ENCODE measurements at places on chromosomes 6 and 20. TPM values are rescaled to one million over a fixed set of nuclear protein-coding genes. Genes with fewer than 3 reads are reported as not detected.

DNA sequence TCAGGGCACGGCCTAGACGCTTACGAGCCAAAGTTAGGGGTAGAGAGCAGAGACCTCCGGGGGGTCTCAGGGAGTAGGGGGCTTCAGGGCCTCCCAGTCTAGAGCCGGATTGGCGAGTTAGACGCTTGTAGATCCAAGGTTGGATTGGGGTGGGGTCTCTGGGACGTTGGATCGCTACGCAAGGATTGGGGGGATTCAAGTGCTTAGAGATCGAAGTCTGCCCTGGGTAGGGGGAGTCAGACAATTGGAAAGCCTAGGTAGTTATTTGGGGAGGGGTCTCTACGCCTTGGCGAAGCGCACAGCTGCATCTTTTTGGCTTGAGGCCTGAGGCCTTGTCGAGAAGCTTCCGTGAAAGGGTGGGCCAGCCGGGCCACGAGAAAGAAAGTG, 469 bp downstream of the STX16 start:
- no peak for DNase-seq

- no peak for DNase-seq
Measured at GRCh38 chr6:147678253-147678652, 169.8 kb downstream of the SAMD5 start.

DNA sequence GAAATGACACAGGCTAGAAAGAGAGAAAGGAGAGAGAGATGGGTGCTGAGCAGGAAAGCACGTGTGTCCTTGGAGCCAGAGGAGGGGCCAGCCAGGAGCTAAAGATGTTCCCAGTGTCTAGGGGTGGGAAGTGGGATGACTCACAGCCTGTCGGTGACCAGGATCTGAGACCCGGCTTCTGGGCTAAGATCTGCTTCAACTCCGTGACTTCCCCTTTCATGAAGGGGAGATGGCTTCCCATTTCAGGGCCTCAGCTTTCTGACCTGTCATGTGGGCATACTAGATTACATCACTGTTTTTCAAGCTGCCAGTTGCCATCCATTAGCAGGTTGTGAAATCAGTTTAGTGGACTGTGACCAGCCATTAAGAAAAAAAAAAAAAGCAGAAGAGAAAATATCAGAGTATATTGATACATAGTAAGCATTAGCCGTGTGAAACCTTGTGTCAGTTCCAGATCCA, 5.4 kb downstream of the TGM3 start:
- DNase-seq: no peak

Gene VPS16
- total RNA-seq: 25.8 TPM

Gene CSNK2B
- total RNA-seq: 203 TPM

DNA sequence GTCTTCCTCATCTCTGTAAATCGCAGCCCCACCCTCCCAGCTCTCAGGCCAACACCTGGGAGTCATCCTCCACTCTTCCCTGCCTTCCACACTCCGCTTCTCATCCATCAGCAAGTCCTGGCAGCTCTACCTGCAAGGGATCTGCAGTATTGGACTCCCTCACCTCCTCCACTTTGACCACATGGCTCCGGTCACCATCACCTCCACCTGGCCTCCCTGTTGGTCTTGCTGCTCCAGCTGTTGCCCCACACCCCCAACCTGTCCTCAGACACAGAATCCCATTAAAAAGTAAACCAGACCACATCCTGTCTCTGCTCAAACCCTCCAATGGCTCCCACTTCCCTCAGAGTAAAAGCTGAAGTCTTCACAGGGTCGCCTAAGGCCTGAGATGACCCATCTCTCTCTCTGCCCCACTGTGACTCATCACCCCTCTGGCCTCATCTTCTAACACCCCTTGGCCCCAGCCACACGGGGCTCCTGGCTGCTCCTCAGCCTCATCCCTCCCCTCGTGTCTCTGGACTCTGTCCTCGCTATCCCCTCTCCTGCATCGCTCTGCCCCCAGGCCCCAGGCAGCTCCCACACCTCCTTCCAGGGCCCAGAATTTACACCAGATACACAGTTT, 185.1 kb upstream of the SULF2 start:
- DNase-seq: no peak

DNA sequence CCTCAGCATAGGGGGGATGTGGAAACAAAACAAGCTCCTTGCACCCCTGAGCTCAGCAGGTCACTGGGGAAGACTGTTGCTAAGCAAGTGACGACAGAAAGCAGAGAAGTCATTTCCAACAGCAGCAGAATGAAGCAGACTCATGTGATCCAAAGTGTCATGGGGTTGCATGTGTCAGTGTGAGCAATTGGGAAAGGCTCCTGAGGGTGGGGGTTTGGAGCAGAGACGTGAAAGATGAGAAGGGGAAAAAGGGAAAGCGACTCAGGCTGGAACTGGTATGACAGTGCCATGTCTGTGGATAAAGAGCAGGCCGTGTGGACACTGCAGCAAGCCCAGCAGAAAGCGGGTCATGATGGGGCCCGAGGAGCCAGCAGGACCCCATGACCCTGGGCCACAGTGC, 363.9 kb downstream of the PREX1 start:
- DNase-seq: peak; percentile 10

Gene TRAPPC3L
- total RNA-seq: 0.07 TPM

DNA sequence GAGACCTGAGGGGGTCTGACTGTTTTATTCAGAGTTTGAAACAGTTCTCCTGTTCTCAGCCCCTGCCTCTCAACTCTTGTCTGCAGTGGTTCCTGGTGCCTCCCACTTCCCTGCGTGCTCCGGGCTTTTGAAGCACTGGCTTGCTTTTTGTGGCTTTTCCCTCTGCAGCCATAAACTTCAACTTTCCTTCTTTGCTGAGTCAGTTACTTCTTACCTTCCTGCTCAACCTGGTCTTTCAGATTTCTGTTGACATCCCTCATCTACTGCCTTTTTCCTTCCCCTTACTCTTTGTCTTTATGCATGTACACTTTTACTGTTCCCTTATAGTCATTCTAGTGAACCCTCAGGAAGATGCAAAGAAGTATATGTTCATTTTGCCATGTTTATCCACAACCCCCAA, 57.4 kb downstream of the ASXL1 start:
- DNase-seq: no peak

GRCh38 chr6:141552463-141552862, 580.3 kb upstream of the GJE1 start:
- peak; percentile 93 for DNase-seq

DNA sequence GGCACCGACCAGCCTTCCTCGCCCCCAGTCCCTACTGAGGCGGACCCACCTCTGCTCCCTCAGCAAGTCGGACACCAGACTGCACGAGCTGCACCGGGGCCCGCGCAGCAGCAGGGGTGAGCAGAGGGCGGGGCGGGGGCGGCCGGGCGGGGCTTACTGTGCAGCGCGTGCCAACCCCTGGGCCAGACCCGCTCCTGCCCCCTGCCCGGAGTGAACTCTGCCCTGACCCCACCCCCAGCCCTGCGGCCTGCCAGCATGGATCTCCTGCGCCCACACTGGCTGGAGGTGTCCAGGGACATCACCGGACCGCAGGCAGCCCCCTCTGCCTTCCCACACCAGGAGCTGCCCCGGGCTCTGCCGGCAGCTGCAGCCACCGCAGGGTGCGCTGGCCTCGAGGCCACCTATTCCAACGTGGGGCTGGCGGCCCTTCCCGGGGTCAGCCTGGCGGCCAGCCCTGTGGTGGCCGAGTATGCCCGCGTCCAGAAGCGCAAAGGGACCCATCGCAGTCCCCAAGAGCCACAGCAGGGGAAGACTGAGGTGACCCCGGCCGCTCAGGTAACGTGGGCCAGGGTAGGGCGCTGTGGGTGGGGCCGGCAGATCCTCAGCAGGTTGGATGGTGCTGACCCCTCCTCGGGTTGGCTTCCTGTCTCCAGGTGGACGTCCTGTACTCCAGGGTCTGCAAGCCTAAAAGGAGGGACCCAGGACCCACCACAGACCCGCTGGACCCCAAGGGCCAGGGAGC, 1.5 kb upstream of the SLC2A4RG start:
- DNase-seq: no peak

DNA sequence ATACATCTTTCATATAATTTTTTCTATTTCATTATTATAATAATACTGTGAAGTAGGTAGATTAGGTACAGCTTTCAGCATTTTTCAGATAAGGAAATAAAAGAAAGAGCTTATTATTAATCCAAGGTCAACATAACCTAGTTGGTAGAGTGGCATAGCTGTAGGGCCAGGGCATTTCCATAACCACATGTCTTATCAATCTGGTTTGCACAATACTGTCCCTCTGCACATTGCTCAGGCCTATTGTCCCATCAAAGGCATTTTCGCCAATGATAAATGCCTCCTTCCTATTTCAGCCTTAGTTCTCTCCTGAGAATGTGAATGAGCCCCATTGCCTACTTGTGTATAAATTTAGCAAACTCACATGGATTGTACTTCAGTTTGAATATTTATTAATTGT, 234.0 kb downstream of the FUT9 start:
- no peak for DNase-seq

Gene SALL4
- total RNA-seq: 0.32 TPM

- DNase-seq: no peak
Measured at GRCh38 chr6:36999061-36999750, 6.2 kb upstream of the FGD2 start.

- DNase-seq: peak; percentile 21
Measured at GRCh38 chr6:90765491-90765890, 178.6 kb upstream of the MAP3K7 start.

Gene SNAI1
- 0.04 TPM for total RNA-seq

- DNase-seq: no peak
Measured at GRCh38 chr20:54059691-54060364, 10.6 kb downstream of the BCAS1 start.

GRCh38 chr6:72642435-72642834, 20.6 kb downstream of the KCNQ5 start:
- no peak for DNase-seq

DNA sequence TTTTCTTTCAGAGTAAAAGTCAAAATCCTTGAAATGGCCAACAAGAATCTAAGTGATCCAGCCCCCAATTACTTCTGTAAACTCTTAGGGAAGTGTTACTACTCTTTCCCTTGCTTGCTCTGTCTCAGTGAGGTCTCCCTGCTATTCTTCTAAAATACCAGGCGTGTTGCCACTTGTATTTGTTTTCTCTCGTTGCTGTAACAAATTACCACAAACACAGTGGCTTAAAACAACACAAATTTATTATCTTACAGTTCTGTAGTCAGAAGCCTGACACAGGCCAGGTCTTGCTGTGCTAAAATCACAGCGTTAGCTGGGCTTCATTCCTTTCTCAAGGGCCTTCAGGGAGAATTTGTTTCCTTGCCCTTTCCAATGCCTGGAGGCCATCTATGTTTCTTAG, 59.9 kb downstream of the HECA start:
- peak; percentile 94 for DNase-seq

- no peak for DNase-seq
Measured at GRCh38 chr20:61520893-61521460, 268.9 kb downstream of the CDH4 start.

GRCh38 chr20:53301869-53302268, 291.8 kb downstream of the ZNF217 start:
- DNase-seq: no peak

Gene OPN5
- not detected for total RNA-seq

DNA sequence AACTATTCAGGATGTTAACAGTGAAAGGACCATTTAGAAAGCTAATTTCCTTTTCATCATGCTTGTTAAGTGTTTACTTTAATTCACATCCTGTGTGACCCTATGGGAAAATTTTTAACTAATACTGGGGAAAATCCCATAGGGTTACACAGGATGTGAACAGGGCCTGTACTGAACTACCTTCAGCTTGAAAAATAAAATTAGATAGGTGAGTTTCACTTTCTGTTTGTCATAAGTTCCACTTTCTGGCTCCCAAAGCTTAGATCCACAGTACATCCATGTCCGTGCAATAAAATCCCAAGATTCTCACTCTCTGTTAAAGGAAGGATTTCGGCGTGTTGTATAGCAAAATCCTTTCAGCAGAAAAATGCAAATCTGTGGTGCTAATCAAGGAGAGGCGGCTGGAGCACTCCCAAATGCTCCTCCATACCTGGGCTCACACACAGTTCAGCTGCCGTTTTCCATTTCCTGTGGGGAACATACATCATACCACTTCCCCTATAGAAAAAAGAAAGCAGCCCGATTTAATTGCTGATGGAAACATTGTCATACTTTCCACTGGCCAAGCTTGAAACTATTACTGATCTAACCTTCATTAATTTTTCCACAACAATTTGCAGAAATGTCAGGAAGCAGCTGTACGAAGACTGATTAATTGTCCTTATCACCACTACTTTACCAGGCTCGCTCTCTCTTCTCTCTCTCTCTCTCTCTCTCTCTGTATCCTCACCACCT, 125.2 kb downstream of the HIVEP2 start:
- DNase-seq: peak; percentile 49

DNA sequence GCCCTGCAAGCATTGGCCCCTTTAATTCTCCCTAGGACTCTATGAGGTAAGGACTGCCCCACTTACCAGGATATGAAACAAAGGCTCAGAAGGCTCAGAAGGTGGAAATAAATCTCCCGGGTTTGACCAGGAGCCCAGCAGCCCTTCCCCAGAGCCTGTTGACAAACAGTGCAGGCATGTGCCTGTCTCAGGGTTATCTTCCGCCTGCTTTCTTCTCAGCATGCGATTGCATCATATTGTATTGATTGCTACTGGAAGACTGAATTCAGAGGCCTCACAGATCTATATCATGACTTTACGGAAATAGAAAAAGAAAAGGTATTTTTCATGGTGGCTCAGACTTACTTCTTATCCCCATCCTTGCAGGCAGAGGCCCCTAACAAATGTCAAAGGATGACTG, 92.7 kb downstream of the PHACTR3 start:
- no peak for DNase-seq

Gene EGFL8
- 3.8 TPM for total RNA-seq

Gene CRISP3
- not detected for total RNA-seq

Gene CLIC1
- total RNA-seq: 940 TPM

DNA sequence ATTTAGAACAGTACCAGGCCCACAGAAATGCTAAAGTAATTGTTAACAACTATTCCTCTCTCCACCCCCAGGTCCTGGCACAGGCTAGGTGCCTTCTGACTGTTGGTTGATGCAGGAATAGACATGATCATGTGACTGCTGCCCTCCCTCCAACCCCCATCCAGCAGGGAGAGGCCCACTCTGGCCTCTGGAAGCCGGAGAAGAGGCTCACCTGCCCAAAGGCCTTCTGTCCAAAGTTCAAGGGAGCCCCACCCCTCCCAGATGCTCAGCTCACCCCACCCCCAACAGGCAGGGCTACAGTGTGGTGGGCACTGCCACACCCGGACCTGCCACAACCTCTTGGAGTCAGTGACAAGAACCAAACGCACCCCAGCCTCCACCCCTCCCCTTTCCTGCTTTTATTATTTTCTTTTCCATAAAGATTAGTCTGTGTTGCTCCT, 26.9 kb upstream of the FOXP4 start:
- no peak for DNase-seq

Measured in foreskin keratinocyte (primary cell).